ENCODE measurements at places on chromosomes 5 and 9. TPM values are rescaled to one million over a fixed set of nuclear protein-coding genes. Genes with fewer than 3 reads are reported as not detected.

PRSS3 gene
- not detected for total RNA-seq

GABBR2 gene
- total RNA-seq: not detected

SETD9 gene
- total RNA-seq: 9.4 TPM

ZNF454 gene
- total RNA-seq: 5.3 TPM

FBLL1 gene
- total RNA-seq: not detected

CCNJL gene
- 1.4 TPM for total RNA-seq

PAIP1 gene
- total RNA-seq: 42.5 TPM

WNT8A gene
- total RNA-seq: not detected

NR6A1 gene
- 3.1 TPM for total RNA-seq

ORM2 gene
- total RNA-seq: not detected
